Stimulated activated CD8-positive, alpha-beta memory T cell treated with anti-CD3 and anti-CD28 coated beads, Interleukin-4, amount 100 ng/mL, for 1 hour (primary cell): ENCODE measurements at places on chromosomes 2 and 18.

DNA sequence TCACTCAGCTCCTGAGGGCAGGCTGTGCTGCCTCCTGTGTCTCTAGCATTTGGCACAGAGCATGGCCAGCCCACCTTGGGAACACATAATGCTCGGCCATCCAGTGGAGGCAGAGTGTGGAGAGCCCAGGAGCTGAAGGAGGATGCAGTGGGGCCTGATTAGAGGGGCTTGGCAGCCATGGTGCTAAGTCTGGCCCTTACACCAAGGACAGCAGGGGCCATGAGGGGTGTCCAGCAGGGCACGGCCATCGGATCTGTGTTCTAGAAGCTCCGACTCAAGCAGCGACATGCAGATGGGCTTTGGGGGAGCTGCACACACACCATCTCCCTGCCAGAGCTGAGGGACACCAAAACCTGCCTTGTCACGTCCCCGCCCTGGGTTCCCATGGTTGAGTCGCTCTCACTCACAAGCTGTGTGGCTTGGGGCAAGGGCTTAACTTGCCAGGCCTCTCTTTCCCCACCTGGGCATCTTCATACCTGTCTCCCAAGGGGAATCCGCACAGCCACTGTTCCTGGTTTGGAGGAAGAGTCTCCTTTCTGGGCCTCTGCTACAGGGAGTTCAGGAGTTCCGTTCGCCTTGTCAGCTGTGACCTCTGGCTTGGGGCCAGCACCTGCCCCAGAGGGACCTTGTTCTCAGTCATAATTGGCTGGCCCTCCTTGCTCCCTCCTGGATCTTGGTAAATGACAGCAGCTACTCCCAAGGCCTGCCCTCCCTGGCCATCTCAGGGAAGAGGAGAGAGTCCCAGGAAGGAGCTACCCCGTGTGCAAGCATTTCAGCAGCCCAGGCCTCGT, 1.3 kb upstream of the TOGARAM2 start:
- no peak for DNase-seq

GRCh38 chr2:78861546-78861945, 164.0 kb upstream of the REG3G start:
- no peak for DNase-seq

- DNase-seq, result no peak
These were observed 70.4 kb upstream of the ST3GAL5 start for GRCh38 chr2:85959185-85959584.

DNA sequence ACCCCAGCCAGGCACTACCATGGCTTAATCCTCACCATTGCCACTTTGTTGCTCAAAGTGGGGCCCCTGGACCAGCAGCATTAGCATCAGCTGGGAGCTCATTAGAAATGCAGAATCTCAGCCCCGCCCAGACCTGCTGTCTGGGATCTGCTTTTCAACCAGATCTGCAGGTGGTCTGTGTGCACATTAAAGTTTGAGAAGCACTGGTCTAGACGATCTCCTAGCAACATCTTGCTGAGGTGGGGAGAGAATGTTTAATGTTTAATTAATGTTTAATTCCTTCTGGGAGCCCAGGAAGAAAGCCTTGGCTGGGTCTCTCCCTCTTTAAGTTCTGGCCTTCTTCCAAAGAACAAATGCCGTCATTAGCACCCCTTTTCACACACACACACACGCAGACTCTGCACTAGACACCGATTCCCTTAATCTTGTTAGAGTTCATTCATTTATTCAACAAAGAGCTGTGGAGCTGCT, 53.7 kb downstream of the EDAR start:
- DNase-seq, result no peak

DNA sequence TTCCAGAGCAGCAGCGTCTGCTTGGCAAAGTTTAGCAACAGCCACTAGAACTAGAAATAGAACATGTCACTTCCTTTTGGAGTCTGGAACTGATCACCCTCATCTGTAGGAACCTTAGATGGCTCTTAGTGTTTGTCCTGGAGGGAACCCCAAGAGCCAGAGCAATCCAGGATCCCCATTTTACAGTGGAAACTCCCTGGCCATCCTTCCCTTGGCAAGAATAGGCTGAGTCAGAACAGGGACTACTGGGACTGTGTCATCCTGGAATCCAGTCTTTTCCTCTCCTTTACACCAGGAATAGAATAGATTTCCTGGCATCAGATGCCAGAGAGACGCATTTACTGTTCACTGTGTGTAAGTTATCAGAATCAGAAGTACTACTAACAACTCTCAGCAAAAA, 33.2 kb upstream of the GRHL1 start:
- DNase-seq, result no peak

GRCh38 chr2:204706939-204707338, 161.7 kb downstream of the PARD3B start:
- no peak for DNase-seq

DNA sequence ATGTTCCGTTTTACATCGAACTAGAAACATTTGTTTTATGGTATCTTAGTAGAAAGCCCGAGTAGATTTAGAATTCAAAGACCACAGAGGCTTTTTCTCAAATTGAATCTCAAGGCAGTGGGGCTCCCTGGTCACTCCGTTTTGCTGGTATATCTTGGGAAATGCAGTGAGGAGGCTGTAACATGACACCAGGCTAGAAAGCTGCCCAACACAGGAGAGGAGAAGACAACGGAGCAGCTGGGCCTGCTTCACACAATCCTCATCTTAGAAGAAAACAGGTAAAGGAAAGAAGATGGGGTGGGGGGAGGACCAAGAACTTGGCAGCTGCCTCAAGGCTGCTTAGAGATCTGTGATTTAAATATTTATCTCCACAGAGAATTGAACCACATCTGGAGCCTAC, 38.3 kb upstream of the EPB41L3 start:
- DNase-seq, result no peak

- DNase-seq, result no peak
These were observed 46.2 kb upstream of the SMAD7 start for GRCh38 chr18:48996901-48997463.

- no peak for DNase-seq
These were observed 10.0 kb downstream of the WDR35 start for GRCh38 chr2:19979932-19980331.

DNA sequence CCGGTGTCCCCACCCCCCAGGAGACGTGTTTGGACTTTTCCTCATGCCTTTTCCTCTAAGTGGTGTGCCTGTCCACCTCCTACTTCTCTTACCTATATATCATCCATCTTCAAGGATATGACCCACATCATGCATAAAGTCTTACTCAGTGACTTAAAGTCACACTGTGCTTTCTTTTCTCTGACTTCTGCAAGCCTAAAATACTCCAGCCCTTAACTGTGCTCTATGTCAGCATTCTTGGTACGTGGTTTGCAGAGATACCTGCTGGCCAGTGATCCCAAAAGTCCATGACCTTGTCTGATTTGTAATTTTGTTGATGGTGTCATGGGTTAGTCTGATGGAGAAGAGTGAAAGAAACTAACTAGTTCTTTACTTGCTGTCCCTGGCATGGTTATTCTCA, 393.6 kb upstream of the NRP2 start:
- DNase-seq, result no peak

DNA sequence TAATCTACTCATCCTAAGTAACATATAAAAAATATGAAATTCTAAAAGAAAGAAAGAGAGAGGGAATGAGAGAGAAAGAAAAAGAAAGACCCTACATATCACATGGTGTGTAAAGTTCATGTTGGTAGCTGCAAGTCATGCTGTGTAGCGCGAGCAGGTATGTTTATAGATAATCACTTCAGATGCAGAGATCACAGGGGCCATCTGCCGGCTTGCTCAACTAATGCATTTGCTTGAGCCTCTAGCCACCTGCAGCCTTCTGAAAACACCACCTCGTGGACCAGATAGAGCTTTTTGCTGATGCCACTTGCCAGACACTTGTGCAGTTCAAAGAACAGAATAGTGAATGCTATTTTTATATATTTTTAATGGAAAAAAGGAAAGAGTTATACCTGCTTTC, 37.6 kb downstream of the CDH7 start:
- no peak for DNase-seq

DNA sequence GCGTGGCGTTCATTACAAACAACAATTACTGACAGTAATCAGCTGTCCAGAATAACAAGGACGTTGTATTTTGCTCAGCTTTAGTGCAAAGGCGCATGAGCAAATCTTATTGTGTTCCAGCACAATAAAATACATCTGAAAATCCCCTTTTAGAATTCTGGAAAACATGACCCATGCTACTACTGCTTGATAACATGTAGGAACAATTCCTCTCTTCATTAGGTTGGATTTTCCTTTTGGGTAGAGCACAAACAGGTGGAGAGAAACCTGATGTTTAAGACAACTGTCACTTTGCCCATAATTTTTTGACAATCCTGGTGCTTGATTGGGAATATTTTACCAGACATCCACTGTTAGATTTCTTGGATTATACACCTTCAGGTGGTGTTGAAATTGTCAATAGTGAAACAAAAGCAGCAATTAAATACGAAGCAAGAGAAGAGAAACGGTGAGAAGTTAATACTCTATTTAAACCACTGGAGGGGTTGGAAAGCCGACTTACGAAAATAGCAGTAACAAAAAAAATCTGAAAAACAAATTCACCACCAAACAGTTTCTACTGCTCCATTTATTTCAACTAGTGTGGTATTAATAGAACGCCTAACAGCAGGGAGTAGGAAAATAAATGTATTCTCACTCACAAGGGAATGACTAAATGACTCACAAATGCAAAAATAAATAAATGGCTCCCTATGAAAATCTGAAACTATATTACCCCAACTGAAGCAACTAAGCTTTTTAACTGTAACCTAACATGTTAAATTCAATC, 102.7 kb downstream of the CPO start:
- DNase-seq, result no peak

DNA sequence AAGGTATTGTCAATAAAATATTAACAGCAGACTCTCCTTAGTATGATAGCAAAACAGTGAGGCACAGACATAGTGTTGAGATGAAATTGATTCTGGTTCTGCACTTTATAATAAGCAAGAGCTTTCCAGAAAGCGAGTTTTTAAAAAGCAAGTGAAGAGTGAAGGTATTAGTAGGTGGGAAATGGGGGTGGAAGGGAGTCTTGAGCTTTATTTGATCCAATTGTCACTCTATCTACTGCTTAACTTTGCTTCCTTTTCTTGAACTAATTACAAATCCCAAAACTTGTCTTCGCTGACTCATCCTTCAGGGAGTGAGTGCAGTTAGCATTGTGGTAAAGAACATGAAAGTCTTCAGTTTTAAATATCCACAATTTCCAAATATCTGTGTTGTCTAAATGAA, 120.6 kb upstream of the BOD1L2 start:
- no peak for DNase-seq

GRCh38 chr2:155010925-155011324, 312.4 kb downstream of the KCNJ3 start:
- no peak for DNase-seq

- no peak for DNase-seq
These were observed 89.4 kb downstream of the SCN3A start for GRCh38 chr2:165114346-165114939.

- no peak for DNase-seq
These were observed 3.9 kb upstream of the GPR75 start for GRCh38 chr2:53863538-53864227.

GRCh38 chr2:131673400-131674173, 145.9 kb downstream of the CCDC74A start:
- peak; percentile 28 for DNase-seq

GRCh38 chr18:55283309-55283708, 304.7 kb downstream of the TCF4 start:
- no peak for DNase-seq

DNA sequence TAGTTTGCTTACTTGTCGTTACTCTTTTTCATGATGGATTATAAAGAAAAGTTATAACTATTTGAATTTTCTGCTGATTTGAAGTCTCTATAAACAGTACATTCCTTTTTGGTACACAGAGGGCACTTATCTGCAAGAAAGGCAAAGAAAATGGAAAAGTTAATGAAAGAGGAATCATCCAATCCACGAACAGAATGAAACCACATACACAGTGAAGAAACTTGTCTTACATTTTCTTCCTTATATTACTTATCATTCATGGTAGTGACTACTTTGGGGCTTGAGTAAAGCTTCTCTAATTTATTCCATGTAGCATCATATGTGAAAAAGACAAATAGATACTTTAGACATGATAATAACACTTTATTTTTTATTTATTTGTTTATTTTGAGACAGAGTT, 14.8 kb upstream of the ACTR3 start:
- no peak for DNase-seq
